NCI-H446 treated with DMSO at 0.1 percent for 48 hours (cell line): ENCODE measurements at places on chromosomes 12 and 14.

DNA sequence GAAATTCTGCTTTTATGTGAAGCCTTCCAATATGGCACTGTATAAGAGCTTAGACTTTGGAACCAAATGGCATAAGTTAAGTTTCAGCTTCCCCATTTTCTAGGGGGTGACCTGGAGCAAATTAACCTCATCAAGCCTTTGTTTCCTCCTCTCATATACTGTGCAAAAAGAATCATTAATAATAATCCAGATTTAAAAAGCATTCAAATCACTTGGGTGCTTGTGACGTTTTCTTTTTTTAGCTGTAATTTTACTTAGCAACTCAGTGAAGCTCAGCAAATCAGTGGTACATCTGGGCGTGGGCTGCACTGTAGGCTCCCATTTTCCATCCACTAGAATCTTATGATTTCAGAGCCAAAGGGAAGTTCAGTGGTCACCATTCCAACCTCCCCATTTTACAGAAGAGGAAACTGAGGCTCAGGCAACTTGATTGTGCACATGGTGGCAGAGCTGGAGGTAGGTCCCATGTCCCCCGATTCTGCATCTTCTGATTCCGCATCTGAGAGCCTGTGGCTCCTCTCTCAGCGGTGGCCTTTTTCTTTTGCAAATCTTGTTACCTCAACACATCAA, 131.2 kb downstream of the SNAPC1 start:
- DNase-seq, result no peak

- no peak for DNase-seq
These were observed 33.3 kb upstream of the ACTN1 start for GRCh38 chr14:69012256-69012953.

- no peak for DNase-seq
These were observed 114.5 kb downstream of the EGLN3 start for GRCh38 chr14:33836203-33836899.

- no peak for DNase-seq
These were observed 425.2 kb downstream of the EGLN3 start for GRCh38 chr14:33525626-33526025.

GRCh38 chr14:82134411-82134810, 600.8 kb upstream of the SEL1L start:
- DNase-seq, result no peak

- no peak for DNase-seq
These were observed 24.0 kb downstream of the KLRK1 start for GRCh38 chr12:10365696-10366405.
